ENCODE measurements at places on chromosomes 6 and 20. TPM values are rescaled to one million over a fixed set of nuclear protein-coding genes. Genes with fewer than 3 reads are reported as not detected.

DNA sequence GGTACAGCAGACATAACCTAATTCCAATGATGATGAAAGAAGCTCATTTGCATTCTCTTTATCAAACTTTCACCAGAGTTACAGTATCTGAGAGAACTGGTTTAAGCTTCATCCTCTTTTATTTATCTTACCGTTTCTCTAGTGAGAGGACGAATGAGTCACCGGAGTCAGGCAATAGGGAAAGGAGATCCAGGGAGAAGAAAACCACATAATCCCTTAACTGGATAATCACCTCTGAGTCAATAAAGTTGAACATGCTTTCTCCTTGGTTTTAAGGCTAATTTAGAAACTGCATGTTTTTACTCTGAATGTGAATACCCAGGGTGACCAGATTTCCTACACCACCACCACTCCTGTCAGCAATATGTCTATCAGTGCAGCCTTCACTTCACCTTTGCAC, 313.7 kb upstream of the TBX18 start:
- H3K27ac ChIP-seq: no peak overlapping the region
- no peak overlapping the region for H3K4me3 ChIP-seq
- no peaks in the 10 kb centered on the region for H3K36me3 ChIP-seq
- H3K27me3 ChIP-seq: no peaks in the 10 kb centered on the region
- H3K4me1 ChIP-seq: no peaks in the 10 kb centered on the region

GRCh38 chr6:73521351-73521985, 636 bp upstream of the EEF1A1 start:
- H3K4me3 ChIP-seq: peak overlapping the region; percentile 65
- H3K27me3 ChIP-seq: no peaks in the 10 kb centered on the region
- peak overlapping the region; percentile 93 for H3K27ac ChIP-seq
- no peak for DNase-seq

GRCh38 chr20:35305682-35306556, 13.7 kb upstream of the FAM83C start:
- no peaks in the 10 kb centered on the region for H3K27me3 ChIP-seq
- H3K36me3 ChIP-seq: no peaks in the 10 kb centered on the region
- DNase-seq: no peak
- H3K27ac ChIP-seq: peak overlapping the region; percentile 70
- no peaks in the 10 kb centered on the region for H3K4me1 ChIP-seq
- no peak overlapping the region for H3K4me3 ChIP-seq

DNA sequence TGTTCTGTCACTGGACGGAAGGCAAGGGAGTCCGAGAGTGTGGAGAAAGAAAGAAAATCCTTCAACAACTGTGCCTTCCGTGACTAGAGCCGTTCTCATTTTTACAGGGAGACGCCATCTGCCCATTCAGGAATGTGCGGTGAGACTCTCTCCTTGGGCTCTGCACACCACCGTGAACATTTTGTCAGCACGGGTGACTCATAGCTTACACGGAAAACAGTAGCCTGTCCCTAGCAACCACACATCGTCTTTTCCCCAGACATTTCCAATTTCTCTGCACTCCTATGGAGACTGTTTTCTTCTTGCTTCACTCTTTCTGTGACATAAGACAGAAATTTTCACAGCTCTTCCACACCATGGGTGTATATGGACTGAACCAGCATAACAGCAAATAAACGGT, 55.1 kb downstream of the TBXT start:
- H3K4me1 ChIP-seq: no peaks in the 10 kb centered on the region
- no peak overlapping the region for H3K27ac ChIP-seq
- H3K4me3 ChIP-seq: no peak overlapping the region
- H3K36me3 ChIP-seq: no peaks in the 10 kb centered on the region
- H3K27me3 ChIP-seq: no peaks in the 10 kb centered on the region

DNA sequence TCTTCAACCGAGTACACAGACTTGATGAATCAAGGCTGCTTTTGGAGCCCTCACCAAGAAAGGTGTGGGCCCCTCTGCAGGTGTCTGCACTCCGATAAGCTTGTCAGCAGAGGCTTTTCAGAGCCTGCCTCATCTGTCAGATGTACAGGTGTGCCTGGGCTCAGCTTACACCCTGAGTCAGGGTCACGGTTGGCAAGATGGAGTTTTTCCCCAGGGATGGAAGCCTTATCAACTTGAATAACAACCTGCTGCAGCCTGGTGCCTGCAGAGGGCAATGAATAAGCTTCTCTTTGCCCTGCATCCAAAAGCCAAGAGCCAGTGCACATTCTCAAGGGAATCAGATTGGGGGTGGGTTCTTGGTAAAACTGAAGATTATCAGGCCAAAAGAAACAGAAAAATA, 427.1 kb downstream of the CD83 start:
- no peak overlapping the region for H3K4me3 ChIP-seq
- peaks cover 6% of the 10 kb centered on the region for H3K4me1 ChIP-seq
- H3K27me3 ChIP-seq: no peaks in the 10 kb centered on the region

- peak overlapping the region; percentile 17 for H3K27ac ChIP-seq
- H3K36me3 ChIP-seq: no peaks in the 10 kb centered on the region
- peak; percentile 29 for DNase-seq
- no peaks in the 10 kb centered on the region for H3K27me3 ChIP-seq
These were observed 485.9 kb upstream of the JAG1 start for GRCh38 chr20:11159728-11160127.

DNA sequence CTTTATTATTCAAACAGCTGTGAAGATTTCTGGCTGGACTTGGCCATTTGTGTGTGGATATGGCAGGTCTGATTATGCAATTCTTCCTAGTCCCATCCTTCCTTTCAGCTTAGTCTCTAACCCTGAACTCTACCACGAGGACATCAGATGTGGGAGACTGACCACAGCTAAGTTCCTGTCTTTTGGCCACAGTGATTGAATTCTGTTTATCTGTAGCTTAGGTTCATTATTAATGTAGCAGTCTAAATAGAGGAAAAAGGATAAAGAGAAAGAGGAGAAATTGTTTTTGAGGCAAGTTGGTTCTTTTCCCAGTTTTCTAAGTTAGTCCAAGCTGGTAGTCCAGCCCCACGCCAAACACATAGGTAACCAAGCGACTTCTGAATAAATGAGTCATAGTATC, 598.9 kb downstream of the RFPL4B start:
- H3K4me1 ChIP-seq: no peaks in the 10 kb centered on the region
- no peaks in the 10 kb centered on the region for H3K36me3 ChIP-seq
- no peak overlapping the region for H3K27ac ChIP-seq
- no peak overlapping the region for H3K4me3 ChIP-seq

GRCh38 chr6:9612489-9612888, 802.4 kb downstream of the TFAP2A start:
- no peaks in the 10 kb centered on the region for H3K4me1 ChIP-seq
- no peak for DNase-seq
- no peaks in the 10 kb centered on the region for H3K27me3 ChIP-seq
- no peak overlapping the region for H3K27ac ChIP-seq
- H3K36me3 ChIP-seq: no peaks in the 10 kb centered on the region

DNA sequence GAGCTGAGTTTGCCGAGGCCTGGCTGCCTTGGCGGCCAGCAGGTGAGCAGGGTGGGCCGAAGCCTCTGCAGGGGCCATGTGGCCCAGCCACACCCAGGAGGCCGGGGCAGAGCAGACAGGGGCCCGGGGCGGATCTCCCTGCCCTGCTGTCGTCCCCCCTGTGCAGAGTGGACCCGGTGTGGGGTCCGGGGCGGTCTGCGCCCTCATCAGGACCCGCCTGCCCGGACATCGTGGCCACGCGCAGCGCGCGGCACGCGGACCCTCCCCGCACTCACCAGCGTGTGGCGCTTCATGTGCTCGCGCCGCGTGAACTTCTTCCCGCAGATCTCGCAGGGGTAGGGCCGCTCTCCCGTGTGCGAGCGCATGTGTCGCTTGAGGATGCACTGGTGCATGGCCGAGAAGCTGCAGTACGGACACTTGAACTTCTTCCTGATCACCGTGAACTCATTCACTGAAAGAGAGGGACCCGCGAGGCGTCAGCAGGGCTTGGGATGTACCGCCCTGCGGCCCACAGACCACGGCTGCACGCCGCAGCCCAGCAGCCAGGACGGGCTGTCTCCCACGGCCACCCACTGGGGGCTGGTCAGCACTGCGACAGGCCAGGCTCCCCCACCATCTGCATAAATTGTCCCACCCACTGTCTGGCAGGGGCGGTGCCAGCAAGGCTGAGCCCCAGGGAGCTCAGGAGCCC, 13.0 kb downstream of the SLC2A4RG start:
- no peak for DNase-seq
- H3K4me1 ChIP-seq: no peaks in the 10 kb centered on the region
- no peak overlapping the region for H3K27ac ChIP-seq
- no peaks in the 10 kb centered on the region for H3K27me3 ChIP-seq
- peaks cover 8% of the 10 kb centered on the region for H3K36me3 ChIP-seq
- H3K4me3 ChIP-seq: no peak overlapping the region

- H3K27ac ChIP-seq: no peak overlapping the region
- no peaks in the 10 kb centered on the region for H3K36me3 ChIP-seq
- H3K4me3 ChIP-seq: no peak overlapping the region
- no peaks in the 10 kb centered on the region for H3K27me3 ChIP-seq
- peaks cover 21% of the 10 kb centered on the region for H3K4me1 ChIP-seq
- no peak for DNase-seq
These were observed 12.1 kb downstream of the CEP85L start for GRCh38 chr6:118639054-118639964.

GRCh38 chr6:134217105-134217797, 100.7 kb downstream of the SGK1 start:
- no peak overlapping the region for H3K4me3 ChIP-seq
- no peak overlapping the region for H3K27ac ChIP-seq
- no peak for DNase-seq
- H3K27me3 ChIP-seq: no peaks in the 10 kb centered on the region
- H3K4me1 ChIP-seq: no peaks in the 10 kb centered on the region
- H3K36me3 ChIP-seq: no peaks in the 10 kb centered on the region

DNA sequence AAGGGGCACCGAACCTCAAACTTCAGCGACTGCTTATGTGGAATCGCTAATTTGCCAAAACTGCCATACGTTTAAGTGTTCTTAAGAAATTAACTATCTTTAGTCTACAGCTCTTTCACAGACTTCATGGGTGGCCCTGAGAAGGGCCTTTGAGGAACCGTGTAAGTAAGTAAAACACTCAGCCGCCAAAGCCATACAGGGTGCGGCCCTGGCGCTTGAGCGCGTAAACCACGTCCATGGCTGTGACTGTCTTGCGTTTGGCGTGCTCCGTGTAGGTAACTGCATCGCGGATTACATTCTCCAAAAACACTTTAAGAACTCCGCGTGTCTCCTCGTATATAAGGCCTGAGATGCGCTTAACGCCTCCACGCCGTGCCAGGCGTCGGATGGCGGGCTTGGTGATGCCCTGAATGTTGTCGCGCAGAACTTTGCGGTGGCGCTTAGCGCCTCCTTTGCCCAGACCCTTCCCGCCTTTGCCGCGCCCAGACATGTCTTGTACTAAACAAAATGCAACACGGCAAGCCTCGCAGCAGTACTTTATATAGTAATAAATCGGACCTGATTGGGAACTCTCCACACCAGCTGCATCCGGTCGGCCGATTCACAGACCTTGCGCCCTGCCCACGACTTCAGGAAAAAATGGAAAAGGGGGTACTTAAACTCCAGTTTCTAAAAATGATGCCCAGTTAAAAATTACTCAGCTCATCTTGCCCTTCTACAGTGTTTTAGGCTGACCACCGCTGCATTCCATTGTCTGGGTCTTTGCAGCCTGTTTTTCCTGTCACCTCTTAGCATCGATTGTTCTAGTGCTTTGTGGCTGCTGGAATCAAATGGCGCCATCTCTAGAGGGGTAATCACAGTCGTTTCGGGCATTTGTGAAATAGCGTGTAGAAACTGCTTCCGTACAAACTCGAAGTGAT, 38.9 kb downstream of the OR2B2 start:
- DNase-seq: peak; percentile 92
- H3K4me1 ChIP-seq: peaks cover 4% of the 10 kb centered on the region
- peak overlapping the region; percentile 46 for H3K27ac ChIP-seq
- H3K4me3 ChIP-seq: peak overlapping the region; percentile 41

DNA sequence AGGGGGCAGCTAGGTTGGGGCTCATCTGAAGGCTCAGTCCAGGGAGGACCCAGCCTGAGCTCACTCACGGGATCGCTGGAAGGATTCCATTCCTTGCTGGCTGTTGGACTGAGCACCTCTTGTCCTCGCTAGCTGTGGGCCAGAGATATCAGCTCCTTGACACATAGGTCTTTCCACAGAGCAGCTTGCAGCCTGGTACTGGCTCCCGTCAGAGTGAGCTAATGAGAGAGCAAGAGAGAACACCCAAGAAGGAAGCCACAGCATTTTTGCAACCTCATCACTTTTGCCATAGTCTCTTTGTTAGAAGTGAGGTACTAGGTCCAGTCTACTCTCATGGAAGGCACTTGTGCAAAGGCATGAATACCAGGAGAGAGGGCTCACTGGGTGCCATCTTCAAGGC, 179.9 kb downstream of the CDC5L start:
- no peak for DNase-seq
- H3K27ac ChIP-seq: no peak overlapping the region
- H3K4me1 ChIP-seq: no peaks in the 10 kb centered on the region
- H3K4me3 ChIP-seq: no peak overlapping the region
- no peaks in the 10 kb centered on the region for H3K36me3 ChIP-seq

- H3K4me1 ChIP-seq: peaks cover 6% of the 10 kb centered on the region
- no peaks in the 10 kb centered on the region for H3K27me3 ChIP-seq
- H3K36me3 ChIP-seq: no peaks in the 10 kb centered on the region
- no peak overlapping the region for H3K4me3 ChIP-seq
These were observed 140.1 kb downstream of the CEBPB start for GRCh38 chr20:50330504-50331313.

DNA sequence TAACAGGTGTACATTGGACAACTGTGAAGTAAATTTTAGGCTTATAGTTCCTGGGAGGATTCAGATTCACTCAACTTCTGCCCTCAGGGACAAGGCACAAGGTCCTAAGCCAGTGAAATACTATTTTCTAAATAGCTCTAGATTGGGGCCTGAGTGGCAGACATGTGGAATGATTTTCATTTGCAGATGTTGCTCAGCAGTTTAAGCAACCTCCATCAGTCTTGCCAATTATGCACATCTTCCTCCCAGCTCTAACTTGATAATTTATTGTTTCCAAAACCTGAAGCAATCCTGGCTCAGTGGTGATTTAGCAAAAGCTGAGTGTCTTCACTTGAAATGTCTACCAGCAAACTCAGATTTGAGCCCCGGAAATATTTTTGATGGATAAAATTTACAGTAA, 116.2 kb downstream of the SCP2D1 start:
- no peaks in the 10 kb centered on the region for H3K36me3 ChIP-seq
- H3K27ac ChIP-seq: no peak overlapping the region
- H3K4me1 ChIP-seq: no peaks in the 10 kb centered on the region
- DNase-seq: no peak

DNA sequence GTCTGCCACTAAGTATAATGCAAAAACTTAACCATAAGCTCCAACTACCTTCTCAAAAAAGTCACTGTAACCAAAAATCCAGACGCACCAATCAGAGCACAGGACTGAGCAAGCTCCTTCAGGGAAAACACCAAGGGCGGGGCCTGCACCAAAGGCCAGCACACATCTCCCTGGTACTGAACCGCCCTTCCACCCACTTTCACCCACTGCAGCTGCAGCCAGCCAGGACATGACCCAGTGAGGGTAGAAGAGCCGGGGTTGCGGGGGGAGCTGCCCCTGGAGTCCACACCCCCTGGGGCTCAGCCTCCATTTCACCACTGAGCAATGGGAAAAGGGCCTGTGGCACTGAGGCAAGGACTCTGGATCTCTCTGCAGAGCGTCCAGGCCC, 54.3 kb downstream of the TAF4 start:
- H3K27me3 ChIP-seq: no peaks in the 10 kb centered on the region
- no peak overlapping the region for H3K27ac ChIP-seq

- no peaks in the 10 kb centered on the region for H3K4me1 ChIP-seq
- DNase-seq: no peak
- H3K4me3 ChIP-seq: no peak overlapping the region
- no peak overlapping the region for H3K27ac ChIP-seq
- no peaks in the 10 kb centered on the region for H3K27me3 ChIP-seq
These were observed 23.5 kb downstream of the EIF2S2 start for GRCh38 chr20:34088305-34089174.

The MED23 gene
- 69.0 TPM for total RNA-seq

The TMEM74B gene
- total RNA-seq: 5.0 TPM

The GRM1 gene
- total RNA-seq: 0.09 TPM

The EMILIN3 gene
- total RNA-seq: 1.7 TPM

The LZTS3 gene
- 13.9 TPM for total RNA-seq

The GINS1 gene
- 3.1 TPM for total RNA-seq

The LKAAEAR1 gene
- total RNA-seq: 0.51 TPM

The VSX1 gene
- total RNA-seq: not detected

Data from lung (tissue), 17 donors.